ENCODE measurements at places on chromosomes 5 and 9. TPM values are rescaled to one million over a fixed set of nuclear protein-coding genes. Genes with fewer than 3 reads are reported as not detected.

GRCh38 chr5:181043285-181044092 is 3.4 kb downstream of the BTNL9 start:
- DNase-seq: peak; percentile 69

- DNase-seq: no peak
Observed at GRCh38 chr5:127909066-127909465, 174.5 kb upstream of the SLC12A2 start.

DNA sequence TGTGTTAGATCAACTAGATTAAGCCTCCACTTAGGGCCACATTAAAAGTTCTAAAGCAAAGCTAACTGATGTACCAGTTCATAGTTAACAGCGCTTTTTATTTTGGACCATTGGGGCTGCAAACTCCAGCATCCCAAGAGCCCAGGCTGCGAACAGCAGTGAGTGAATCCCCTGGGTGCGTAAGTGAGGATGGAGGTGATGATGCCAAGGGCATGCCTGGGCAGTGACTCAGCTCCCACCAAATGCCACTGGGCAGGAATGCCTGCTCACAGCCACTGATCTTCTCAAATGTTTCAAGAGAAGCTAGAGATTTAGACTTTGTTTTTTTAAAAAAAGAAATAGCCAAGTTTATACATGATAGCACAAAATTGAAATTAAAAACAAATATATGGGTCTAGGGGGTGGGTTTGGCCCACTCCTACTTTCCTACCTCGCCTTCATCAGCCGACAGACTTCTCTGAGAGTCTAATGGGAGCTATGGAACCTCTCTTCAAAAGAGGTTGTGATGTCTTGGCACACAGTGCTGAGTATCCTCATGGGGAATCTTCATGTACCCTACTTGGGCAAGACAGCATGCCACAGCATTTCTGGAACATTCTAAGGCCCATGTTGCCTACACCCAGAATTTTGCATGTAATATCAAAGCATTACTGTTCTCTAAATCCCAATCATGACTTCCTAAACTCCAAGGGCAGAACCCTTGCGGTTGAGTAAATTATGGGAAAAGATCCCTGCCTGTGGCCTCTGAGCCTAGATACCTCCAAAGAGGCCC is 398.1 kb downstream of the EBF1 start:
- DNase-seq: no peak

The ABCA1 gene
- 5.0 TPM for polyA plus RNA-seq

The SLC6A7 gene
- not detected for polyA plus RNA-seq

DNA sequence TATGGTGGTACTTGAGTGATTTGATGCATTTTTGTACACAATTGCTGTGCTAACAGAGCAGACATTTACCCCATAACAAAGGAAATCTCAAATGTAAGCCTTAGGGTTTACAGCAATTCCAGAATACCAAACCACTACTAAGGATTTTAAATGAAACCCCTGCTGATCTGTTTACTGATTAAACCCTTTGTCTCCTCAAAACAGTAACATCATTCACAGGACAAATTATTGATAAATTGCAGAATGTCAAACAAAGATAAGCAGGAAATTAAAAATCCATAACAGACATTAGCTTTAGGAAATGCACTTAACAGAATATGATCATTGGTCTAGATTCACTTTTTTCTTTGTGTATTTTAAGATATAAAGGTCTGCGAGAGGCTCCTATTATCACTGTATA is 1016.4 kb upstream of the DMAC1 start:
- DNase-seq: no peak

Data from spleen (tissue), 13 donors.